WTC11 (cell line): ENCODE measurements at places on chromosomes 13 and 19. TPM values are rescaled to one million over a fixed set of nuclear protein-coding genes. Genes with fewer than 3 reads are reported as not detected.
A peak's percentile ranks its signal among the peaks of the same experiment; 100 is the strongest.

GRCh38 chr19:9967326-9967725 is 31.0 kb upstream of the OLFM2 start:
- DNase-seq: no peak

DNA sequence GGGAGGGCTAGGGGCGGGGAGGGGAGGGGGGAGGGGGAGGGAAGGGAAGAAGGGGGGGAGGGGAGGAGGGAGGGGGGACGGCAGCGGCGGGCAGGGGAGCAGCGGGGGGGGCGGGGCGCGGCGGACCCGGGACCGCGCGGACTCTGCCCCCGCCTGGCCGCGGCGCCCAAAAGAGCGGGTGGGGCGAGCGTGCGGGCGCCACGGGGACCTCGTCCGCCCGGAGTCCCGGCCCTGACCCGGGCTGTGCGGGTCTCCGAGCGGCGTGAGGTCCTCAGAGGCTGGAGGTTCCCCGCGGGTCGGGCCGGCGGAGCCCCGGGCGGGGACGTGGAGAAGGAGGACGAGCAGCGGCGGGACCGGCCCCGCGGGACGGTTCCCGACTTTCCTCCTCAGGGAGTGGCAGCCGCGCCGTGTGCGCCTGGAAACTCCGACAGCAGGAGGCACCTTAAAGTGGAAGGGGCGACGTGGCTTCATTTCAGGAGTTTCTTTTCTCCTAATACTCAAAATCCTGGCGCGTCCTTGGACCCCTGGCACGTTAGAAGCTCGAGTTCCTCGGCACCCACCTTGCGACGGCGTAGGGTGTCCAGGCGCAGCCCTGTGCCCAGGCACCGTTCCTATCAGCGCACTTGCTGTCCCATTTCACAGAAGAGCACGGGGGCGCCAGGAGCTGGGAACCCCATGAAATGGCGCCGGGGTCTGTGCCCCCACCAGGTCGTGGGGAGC is 518 bp upstream of the PLPP2 start:
- peak; percentile 54 for DNase-seq

- DNase-seq: no peak
Measured at GRCh38 chr13:49112782-49113525, 107.2 kb upstream of the MLNR start.

DNA sequence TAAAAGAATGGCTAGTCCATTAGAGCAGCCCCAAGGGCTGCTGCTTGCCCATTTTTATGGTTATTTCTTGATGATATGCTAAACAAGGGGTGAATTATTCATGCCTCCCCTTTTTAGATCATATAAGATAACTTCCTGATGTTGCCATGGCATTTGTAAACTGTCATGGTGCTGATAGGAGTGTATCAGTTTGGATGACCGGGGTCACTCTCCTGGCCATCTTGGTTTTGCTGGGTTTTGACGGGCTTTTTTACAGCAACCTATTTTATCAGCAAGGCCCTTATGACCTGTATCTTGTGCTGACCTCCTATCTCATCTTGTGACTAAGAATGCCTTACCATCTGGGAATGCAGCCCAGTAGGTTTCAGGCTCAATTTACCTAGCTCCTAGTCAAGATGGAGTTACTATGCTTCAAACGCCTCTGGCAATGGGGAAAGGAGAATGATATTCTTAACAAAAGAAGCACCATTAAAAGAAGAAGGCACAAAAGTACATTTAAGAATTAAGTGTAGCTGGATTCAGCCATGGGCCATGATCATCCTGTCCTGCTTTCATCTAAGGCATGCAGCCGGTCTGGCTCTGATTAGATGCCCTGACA is 1156.0 kb downstream of the PCDH9 start:
- DNase-seq: no peak

DNA sequence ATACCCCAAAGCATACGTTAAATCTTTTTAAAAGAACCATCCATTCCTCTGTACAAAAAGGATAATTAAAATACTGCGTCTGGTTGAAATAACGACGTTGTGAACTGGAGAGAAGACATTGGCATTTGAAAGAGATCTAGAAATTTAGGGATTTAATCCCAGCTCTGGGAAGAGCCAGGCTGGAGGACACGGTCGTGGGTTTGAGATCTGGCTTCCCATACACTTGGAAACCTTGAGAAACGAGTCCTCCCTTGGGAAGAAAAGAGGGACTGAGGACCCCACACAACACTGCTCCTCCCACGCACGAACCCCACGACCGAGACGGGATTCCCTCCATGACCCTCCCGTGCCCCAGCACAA is 625 bp downstream of the ZNF709 start:
- DNase-seq: no peak

GRCh38 chr19:56476651-56477428 is at the start of gene ZNF667:
ZNF667 (minus strand) TSS chr19:56477345; CDS start chr19:56462370, 14,975 bp downstream.
- no peak for DNase-seq

GRCh38 chr19:18675779-18676178 is 7.7 kb upstream of the CRTC1 start:
- peak; percentile 65 for DNase-seq

DNA sequence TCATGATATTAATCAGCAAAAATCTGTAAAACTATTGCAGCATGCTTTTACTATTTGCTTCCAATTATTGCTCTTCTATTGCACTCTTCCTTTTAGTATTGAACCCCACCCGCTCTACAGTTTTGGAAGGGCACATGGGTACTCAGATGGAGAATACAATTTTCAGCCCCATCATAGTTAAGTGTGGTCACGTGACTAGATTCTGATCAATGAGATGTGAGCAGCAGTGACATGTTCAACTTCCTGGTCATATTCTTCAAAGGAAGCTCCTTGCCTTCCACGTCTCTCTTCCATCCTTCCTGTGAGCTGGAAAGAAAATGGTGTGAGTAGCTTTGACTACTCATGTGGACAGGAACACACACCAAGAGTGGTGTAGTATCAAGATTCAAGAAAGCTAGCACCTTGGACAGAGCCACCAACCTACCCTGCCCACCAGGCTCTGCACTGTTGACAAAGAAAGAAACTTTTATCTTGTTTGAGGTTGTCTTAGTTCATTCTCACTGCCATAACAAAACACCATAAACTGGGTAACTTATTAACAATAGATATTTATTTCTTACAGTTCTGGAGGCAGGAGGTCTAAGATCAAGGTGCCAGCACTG is 3.8 kb upstream of the FGF14 start:
- DNase-seq: peak; percentile 24

Gene KLK15
- not detected in 3 replicates for total RNA-seq

Gene IGFL2
- not detected in 3 replicates for total RNA-seq

Gene RBM26
- 57.7 to 64.1 TPM (median 59.0 TPM) in 3 replicates for total RNA-seq
